ENCODE measurements at places on chromosomes 1 and 21. TPM values are rescaled to one million over a fixed set of nuclear protein-coding genes. Genes with fewer than 3 reads are reported as not detected.

Gene KCNE2
- total RNA-seq = not detected

Gene LCE1A
- not detected for total RNA-seq

Gene SPATA6
- 26.2 TPM for total RNA-seq

Gene NUDT4B
- 35.4 TPM for total RNA-seq

Gene ASAP3
- total RNA-seq = 44.6 TPM

Gene RNASEL
- total RNA-seq = 11.0 TPM

Gene BTBD8
- 12.2 TPM for total RNA-seq

Gene ADAR
- total RNA-seq = 66.5 TPM

Gene EDN2
- total RNA-seq = not detected

Gene ORC1
- 0.65 TPM for total RNA-seq

Gene LBR
- total RNA-seq = 24.9 TPM

Gene RPE65
- total RNA-seq = not detected

Gene MATN1
- total RNA-seq = not detected

Gene FABP3
- total RNA-seq = 18.8 TPM

Gene TRMT13
- total RNA-seq = 27.1 TPM

Gene LRRC38
- not detected for total RNA-seq

Gene AMIGO1
- total RNA-seq = 5.4 TPM

Gene HFM1
- 0.38 TPM for total RNA-seq

Gene DEDD
- total RNA-seq = 25.2 TPM

Gene SLC5A3
- total RNA-seq = 60.0 TPM

Gene CAPN8
- total RNA-seq = not detected

Gene FMO1
- total RNA-seq = 2.1 TPM

Gene SPRR1B
- not detected for total RNA-seq

Gene ZNF683
- not detected for total RNA-seq

Gene TCEA3
- 5.4 TPM for total RNA-seq

Gene WDTC1
- total RNA-seq = 21.4 TPM

Gene DISC1
- 19.7 TPM for total RNA-seq

Gene KIF17
- total RNA-seq = 2.9 TPM

Gene PROX1
- total RNA-seq = 0.68 TPM

Gene CD164L2
- not detected for total RNA-seq

Gene RNF186
- total RNA-seq = not detected

Gene PTBP2
- 83.5 TPM for total RNA-seq

Gene PRELP
- 80.5 TPM for total RNA-seq
